ENCODE measurements at places on chromosomes 12 and 14.

GRCh38 chr12:55470088-55470829 is at the start of gene OR6C70:
TSS of gene OR6C70 (minus strand) at chr12:55470138. CDS start at chr12:55470138, 0 bp downstream.
- DNase-seq, result no peak

DNA sequence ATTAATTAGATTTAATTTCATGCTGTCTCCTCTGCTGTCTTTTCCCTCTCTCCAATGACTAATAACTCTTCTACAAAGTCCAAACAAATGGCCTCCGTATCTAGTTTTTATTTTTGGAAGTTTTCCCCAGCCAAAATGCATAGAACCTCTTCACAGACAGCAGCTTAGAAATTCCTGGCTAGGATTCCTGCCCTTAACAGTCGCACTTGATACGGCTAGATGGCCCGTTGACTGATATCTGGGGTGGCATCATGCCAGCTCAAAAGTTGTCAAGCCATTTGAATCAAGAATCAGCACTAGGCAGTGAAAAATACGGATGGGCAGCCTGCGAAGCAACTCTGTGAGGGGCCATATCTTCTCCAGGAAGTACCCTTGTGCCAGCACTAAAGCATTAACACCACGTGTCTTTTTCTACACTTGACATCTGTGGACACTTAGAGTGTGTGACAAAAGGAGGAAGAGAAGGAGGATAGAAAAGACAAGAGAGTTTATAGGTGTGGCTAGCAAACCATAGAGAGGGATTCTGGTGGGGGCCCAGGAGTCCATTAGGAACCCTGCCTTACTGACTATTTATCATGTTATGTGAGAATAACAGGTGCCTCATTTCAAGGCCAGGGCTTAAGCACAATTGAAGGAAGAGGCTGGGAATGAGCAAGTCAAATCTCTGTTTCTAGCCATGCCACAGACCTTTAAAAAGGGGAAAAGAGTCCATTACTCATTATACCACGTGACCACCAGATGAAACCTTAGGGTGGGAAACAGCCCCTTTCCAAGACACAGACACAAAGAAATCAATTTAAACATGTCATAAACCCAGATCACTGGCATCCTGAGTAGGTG is 39.2 kb upstream of the KRR1 start:
- no peak for DNase-seq

DNA sequence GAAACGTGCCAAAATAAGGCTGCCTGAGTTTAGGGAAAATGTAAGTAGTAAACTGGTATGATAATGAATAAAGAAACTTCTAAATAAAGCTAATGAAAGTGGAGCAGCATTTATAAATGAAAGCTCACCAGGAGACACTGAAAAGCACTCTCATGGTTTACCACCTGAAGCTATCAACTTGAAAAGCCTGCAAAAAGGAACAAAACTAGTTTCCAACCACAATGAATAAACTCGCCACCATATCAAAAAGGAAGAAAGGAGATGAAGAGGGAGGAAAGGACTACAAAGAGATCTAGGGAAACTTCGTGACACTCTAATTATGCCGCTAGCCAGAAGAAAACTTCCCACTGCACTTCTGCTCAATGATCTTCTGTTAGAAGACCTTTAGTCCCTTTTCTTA is 66.7 kb downstream of the MED13L start:
- no peak for DNase-seq

DNA sequence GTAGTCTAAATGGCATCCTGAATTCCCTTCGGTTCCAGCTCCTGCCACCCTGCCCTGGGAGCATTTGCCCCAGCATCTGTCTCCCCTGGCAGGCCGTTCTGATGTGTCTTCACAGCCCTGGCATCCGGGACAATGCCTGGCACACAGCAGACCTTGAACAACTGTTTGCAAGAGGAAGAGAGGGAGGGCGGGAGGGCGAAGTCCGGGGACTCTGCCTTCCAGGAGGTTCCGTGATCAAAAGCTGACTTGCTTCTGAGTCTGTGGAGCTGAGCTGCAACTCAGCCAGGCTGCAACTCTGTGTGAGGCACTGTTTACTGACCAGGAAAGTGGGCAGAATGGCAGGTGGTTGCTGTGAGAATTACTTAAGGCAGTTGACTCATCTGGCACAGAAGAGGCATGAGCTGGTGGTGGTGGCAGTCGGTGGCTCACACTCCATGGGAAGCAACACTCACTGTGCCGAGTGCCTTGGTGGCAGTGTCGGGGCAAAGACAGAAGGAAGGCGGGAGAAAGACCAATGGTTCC is 61.1 kb upstream of the DLK1 start:
- no peak for DNase-seq

- DNase-seq, result no peak
Measured at GRCh38 chr12:68612697-68613096, 2.0 kb downstream of the RAP1B start.

DNA sequence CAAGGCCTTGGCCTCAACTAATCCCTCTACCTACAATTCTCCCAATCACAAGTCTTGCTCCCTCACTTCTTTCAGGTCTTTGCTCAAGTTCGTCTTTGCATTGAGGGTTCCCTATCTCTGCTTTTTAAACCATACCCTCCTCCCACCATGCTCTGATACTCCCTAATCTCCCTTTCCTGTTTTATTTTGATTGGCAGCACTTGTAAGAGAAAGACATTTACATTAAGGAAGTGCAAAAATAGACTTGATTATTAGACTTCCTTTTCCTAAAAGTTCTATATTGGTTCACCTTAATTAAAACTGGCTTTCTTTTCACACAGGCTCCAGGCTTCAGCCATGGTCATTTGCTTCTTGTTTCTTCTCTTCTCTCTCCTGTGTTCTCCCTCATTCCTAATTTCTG is 18.3 kb upstream of the WIF1 start:
- no peak for DNase-seq

GRCh38 chr14:92033433-92033832 is 6.4 kb downstream of the TRIP11 start:
- DNase-seq, result no peak

DNA sequence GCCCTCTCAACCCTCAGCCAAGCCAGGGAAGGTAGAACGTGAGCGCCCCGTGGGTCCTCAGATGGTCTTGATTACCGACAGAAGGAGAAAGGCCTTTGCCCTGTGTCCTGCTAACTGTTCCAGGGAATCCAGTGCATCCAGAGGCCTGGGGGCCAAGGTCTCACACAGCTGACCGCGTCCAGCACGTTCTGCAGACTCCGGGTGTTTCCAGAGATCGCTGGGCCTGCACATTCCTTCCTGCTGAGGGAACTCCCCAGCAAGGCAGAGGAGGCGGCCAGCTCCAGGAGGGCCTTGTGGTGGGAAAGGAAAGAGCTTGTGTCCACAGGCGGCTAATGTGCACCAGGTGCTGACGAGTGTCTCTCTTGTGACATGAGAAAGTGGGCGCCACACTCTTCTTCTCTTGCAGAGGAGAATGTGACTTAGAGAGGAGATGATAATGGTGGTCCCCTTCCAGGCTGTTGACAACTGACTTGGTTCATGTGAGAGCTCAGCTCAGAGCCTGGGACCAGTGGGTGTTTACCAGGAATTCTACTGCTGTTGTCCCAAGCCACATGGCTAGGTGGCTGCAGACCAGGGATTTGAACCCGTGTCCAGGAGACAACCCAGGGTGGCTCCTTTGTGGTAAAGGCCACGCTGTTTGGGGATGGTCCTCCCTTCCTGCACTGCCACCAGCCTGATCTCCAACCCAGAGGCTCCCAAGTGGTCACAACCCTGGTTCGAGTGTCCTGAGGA is 46.8 kb upstream of the DLK1 start:
- DNase-seq, result no peak

- DNase-seq, result no peak
Measured at GRCh38 chr14:59018978-59019377, 169.5 kb upstream of the DAAM1 start.

GRCh38 chr12:75120311-75120711 is 89.3 kb downstream of the KCNC2 start:
- DNase-seq, result no peak

GRCh38 chr12:91984556-91984955 is 161.1 kb downstream of the BTG1 start:
- DNase-seq, result no peak

DNA sequence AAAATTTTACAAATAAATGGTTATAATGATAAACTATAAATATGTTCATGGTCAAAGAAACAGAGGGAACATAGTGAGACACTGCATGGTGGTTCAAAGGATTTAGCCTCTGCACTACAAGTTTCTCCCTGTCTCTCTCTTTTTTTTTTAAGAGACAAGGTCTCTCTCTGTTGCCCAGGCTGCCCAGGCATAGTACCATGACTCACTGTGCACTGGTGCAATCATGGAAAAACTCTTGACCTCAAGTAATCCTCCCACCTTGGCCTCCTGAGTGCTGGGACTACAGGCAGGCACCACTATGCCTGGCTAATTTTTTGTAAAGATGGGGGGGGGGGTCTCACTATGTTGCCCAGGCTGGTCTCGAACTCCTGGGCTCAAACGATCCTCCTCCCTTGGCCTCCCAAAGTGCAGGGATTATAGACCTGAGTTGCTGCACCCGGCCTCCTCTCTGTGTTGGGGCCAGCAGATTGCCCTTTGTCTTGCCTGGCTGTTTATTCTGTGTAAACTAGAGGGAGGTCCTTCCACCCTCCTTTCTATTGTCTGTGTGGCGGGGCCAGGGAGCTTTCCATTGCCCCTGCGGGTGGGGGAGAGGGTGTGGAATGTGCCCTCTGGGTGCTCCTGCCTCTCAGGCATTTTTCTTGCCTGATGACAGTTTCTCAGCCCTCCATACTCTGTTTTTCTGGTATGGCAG is 22.1 kb downstream of the MTHFD1 start:
- no peak for DNase-seq

GRCh38 chr14:92633724-92634123 is 114.7 kb downstream of the LGMN start:
- no peak for DNase-seq

DNA sequence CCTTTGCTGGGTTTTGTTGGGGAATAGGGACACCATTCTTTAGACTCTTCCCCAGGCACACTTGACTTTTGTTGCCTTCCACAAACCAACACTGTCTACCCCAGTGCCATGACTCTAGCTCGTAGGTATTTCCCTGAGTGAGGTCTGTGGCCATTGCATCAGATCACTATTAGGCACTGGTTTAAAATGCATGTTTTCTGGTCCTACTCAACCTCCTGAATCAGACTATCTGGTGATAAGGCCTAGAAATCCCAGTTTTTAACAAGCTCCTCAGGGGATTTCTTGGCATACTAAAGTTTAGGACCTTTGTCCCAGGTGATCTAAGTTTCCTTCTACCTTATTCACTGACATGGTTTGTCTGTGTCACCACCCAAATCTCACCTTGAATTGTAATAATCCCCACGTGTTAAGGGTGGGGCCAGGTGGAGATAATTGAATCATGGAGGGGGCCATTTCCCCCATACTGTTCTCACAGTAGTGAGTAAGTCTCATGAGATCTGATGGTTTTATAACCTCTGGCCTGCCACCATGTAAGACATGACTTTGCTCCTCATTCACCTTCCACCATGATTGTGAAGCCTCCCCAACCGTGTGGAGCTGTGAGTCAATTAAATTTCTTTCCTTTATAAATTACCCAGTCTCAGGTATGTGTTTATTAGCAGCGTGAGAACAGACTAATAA is 87.8 kb upstream of the PSMC1 start:
- no peak for DNase-seq

DNA sequence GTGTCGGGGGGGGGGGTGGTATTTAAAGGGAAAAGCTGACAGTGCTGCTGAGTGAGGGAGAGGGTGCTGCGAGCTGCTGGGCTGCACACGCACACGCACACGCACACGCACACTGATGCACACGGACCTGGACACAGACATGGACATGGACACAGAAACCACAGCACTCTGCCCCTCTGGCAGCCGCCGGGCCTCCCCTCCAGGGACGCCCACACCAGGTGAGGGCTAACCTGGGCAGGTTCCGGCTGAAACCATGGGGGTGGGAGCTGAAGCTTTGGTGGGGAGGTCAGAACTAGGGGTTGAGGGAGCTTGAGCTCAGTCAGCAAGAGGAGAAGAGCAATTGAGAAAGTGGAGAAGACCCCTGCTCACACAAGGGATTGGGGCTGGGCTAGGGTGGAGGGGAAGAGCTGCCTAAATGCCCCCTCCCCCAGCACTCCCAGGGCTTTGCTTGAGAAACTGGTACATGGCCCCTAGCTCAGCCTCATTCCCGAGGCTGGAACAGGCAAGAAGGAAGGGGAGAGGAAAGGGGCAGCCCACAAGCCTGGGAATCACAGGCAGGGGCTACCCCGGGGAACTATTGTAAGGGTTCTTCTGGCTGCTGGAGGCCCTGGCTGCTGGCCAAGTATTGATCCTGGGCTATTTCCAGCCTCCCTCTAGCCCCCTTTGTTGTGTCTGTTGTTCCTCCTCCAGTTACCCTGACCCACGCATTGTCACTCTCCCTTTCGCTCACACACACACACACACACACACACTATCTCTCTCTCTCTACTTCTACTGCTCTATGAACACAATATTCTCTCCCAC is at the start of gene REM2:
TSS of gene REM2 (plus strand) at position 50 of the 804 bp plus-strand sequence. CDS start at position 116, 66 bp downstream.
- no peak for DNase-seq

- DNase-seq, result no peak
Measured at GRCh38 chr12:79206871-79207270, 342.3 kb downstream of the SYT1 start.

DNA sequence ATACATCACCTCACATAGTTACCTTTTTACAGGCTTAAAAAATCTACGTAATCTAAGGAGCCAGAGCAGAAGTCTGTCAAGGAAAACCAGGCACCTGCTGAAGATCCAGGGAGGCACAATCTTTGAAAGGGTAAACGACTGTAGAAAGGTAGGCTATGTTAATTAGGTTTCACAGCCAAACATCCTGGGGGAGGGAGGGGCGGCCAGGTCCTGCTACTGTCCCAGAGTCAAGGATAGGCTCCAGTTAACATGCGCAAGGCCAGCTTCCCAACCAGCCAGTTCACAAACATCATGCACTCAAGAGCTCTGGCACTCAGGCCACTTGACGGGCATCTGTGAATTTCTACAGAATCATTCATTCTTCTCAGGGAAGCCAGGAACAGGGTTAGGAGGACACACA is 22.9 kb downstream of the NIN start:
- no peak for DNase-seq

DNA sequence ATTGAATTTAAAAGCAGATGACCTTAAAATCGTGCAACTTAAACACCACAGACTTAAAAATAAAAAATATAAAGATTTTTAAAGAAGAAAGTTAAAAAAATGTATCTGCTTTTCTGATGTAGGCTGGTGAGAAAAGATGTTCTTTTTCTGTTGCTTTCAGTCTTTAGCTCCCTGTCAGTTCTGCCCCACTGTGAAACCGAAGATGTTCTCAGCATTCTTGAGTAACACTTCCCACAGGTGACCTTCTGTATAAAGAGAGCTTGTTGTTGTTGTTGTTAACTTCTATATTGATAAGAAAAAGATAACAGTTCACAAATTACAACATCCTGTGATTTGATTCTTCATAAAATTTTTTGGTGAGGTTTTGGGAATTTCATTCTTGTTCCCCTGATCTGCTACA is 377.9 kb upstream of the RGS6 start:
- DNase-seq, result no peak

- DNase-seq, result no peak
Measured at GRCh38 chr14:101969481-101969880, 5.1 kb downstream of the DYNC1H1 start.

- no peak for DNase-seq
Measured at GRCh38 chr12:24038211-24038997, 88.9 kb upstream of the SOX5 start.

DNA sequence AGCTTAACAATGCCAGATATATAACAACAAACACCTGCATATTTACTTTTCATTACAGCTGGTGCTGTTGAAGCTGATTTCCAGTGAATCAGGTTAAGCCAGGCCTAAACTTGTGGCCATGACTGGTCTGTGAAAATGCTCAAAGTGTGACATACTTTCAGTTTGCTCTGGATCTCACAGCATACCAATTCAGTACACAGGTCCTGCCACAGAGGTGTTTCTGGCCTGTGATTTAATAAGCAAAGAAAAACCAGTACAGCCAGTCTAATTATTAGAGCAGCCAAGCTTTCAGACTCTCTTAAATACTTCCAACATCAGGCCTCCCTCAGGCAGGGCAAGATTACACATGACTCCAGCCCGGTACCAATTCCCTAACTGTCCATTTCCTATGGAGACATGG is 27.4 kb upstream of the TMCC3 start:
- DNase-seq, result no peak

Measured in stimulated activated CD8-positive, alpha-beta memory T cell treated with anti-CD3 and anti-CD28 coated beads, Interleukin-4, amount 100 ng/mL, for 1 hour (primary cell).